ENCODE measurements at places on chromosomes 7 and 10. TPM values are rescaled to one million over a fixed set of nuclear protein-coding genes. Genes with fewer than 3 reads are reported as not detected.

- H3K4me1 ChIP-seq: peaks cover 5% of the 10 kb centered on the region
- peak; percentile 32 for DNase-seq
These were observed 86.7 kb downstream of the MDFIC start for GRCh38 chr7:115008465-115009114.

DNA sequence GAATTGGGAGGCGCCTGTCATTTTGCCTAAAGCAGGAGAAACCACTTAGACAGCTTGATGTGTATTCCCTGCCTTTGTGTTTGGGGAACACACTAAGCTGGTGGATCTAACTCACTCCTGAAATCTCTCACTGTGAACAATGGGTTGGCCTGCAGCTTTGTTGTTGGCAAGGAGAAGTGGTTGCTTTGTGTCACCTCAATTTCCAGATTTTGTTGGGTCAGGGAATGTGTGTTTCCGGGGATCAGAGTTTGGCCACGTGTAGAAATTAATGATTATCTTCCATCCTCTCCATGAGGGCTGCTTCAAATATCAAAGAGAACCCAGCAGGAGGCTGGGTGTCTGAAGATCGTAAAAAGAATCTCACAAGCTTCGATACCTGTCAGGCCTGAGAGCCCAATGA is 27.8 kb downstream of the A1CF start:
- no peak for DNase-seq
- no peaks in the 10 kb centered on the region for H3K27me3 ChIP-seq
- no peaks in the 10 kb centered on the region for H3K36me3 ChIP-seq
- no peaks in the 10 kb centered on the region for H3K4me1 ChIP-seq
- H3K4me3 ChIP-seq: no peak overlapping the region

DNA sequence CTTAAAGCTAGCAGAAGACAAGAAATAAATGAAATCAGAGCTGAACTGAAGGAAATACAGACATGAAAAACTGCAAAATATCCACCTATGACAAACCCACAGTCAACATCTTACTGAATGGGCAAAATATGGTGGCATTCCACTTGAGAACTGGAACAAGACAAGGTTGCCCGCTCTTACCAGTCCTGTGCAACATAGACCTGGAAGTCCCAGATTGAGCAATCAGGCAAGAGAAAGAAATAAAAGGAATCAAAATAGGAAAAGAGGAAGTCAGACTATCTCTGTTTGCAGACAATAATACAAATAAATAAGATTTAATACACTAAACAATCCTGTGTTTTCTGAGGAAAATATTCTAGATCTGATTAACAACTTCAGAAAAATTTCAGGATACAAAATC is 570.5 kb upstream of the SEMA3D start:
- no peaks in the 10 kb centered on the region for H3K4me1 ChIP-seq
- no peak overlapping the region for H3K27ac ChIP-seq
- H3K4me3 ChIP-seq: no peak overlapping the region
- no peaks in the 10 kb centered on the region for H3K36me3 ChIP-seq

- H3K36me3 ChIP-seq: no peaks in the 10 kb centered on the region
- H3K27ac ChIP-seq: no peak overlapping the region
- no peaks in the 10 kb centered on the region for H3K4me1 ChIP-seq
- no peaks in the 10 kb centered on the region for H3K27me3 ChIP-seq
- DNase-seq: peak; percentile 66
- H3K4me3 ChIP-seq: no peak overlapping the region
These were observed 4.1 kb upstream of the C10orf120 start for GRCh38 chr10:122703483-122704448.

DNA sequence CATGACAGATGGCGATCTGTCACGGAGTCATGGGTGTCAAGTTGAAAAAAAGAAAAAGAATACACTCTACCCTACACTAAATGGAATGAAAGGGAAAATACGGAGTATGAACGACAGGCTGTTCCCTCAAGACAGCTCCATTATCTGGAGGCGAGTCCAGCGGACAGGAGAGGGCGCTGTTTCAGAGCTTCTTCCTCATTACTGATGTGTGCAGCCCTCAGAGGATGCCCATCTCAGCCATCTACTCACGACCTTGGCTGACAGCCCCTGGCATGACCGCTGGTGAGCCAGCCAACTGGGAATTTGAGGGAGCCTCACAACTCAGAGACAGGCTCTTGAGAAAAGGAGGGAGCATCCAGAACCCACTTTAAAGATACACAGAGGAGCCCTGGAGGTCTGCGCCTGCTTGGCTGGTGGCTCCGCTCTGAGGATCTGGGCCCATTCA is 49.6 kb upstream of the SMNDC1 start:
- no peaks in the 10 kb centered on the region for H3K27me3 ChIP-seq
- H3K4me3 ChIP-seq: no peak overlapping the region
- H3K36me3 ChIP-seq: no peaks in the 10 kb centered on the region
- H3K27ac ChIP-seq: no peak overlapping the region
- DNase-seq: peak; percentile 83
- H3K4me1 ChIP-seq: no peaks in the 10 kb centered on the region

- H3K36me3 ChIP-seq: no peaks in the 10 kb centered on the region
- no peaks in the 10 kb centered on the region for H3K4me1 ChIP-seq
- no peak overlapping the region for H3K4me3 ChIP-seq
These were observed 218.2 kb upstream of the KMT2E start for GRCh38 chr7:104795616-104796398.

DNA sequence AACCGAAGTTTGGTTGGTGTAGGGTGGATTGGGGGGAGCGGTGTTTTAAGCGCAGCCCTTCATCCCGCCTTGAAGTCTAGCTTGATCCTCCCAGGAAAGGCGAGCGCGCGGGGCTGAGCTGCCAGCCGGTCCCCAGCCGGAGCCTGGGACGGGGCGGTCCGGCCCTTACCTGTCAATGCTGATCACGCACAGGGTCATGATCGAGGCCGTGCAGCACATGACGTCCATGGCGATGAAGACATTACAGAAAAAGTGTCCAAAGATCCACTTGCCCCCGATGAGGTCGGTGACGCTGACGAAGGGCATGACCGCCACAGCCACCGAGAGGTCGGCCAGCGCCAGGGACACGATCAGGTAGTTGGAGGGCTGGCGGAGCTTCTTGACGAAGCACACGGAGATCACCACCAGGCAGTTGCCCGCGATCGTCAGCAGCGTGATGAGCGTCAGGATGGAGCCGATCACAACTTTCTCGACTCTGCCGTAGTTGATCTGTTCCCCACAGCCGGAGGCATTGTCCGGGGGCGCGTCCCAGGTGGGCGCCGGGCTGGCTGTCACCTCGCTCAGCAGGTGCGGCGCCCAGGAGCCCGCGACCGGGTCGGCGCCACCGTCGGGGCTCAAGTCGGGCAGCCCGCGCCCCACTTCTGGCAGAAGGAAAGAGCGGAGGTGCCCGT is 740 bp downstream of the HTR7 start:
- no peaks in the 10 kb centered on the region for H3K36me3 ChIP-seq
- H3K27ac ChIP-seq: no peak overlapping the region

GRCh38 chr7:155166108-155166507 is 96.0 kb downstream of the HTR5A start:
- no peak overlapping the region for H3K4me3 ChIP-seq
- peak overlapping the region; percentile 40 for H3K27ac ChIP-seq

DNA sequence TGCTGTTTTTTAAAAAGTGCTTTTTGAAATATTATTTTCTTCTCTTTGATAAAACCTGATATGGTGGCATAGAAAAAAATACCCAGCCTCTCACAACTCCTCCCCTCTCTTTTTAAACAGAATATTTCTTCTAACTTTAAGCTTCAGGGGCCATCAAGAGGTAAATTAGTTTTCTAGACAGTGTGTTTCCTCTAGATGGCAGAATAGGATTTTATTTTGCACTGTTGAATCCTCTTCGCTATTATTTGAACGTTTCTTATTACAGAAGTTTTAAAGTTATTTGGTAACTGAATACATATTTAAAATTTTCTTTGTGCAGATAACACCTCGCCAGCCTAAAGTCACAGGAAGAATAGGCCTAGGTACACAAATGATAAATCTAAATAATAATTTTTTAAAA is 30.3 kb downstream of the ARL5B start:
- H3K27me3 ChIP-seq: no peaks in the 10 kb centered on the region
- no peak overlapping the region for H3K4me3 ChIP-seq
- no peaks in the 10 kb centered on the region for H3K4me1 ChIP-seq
- DNase-seq: no peak
- no peak overlapping the region for H3K27ac ChIP-seq

- no peak overlapping the region for H3K4me3 ChIP-seq
- H3K27ac ChIP-seq: no peak overlapping the region
- H3K4me1 ChIP-seq: no peaks in the 10 kb centered on the region
These were observed 52.4 kb upstream of the LRRC17 start for GRCh38 chr7:102860351-102860811.

- H3K27ac ChIP-seq: no peak overlapping the region
- DNase-seq: no peak
- H3K4me3 ChIP-seq: no peak overlapping the region
- no peaks in the 10 kb centered on the region for H3K27me3 ChIP-seq
These were observed 928.3 kb downstream of the CNTNAP2 start for GRCh38 chr7:147044941-147045340.

DNA sequence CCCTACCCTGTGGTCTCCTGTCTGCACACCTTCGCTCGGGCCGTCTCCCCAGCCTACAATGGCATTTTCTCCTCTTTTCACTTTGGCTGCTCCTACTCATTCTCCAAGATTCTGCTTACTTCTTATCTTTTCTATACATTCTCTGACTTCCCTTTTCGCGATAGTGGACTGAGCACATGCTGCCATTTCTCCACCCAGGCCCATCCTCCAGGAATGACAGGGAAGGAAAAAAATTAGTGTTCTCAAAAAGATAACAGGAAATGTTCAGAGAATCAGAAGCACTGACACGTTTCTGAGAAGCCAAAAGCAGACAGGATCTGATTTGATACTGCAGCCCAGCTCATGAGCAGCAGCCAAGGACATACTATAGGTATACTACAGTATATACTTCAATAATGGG is 6.4 kb upstream of the ANXA11 start:
- H3K4me1 ChIP-seq: no peaks in the 10 kb centered on the region
- H3K36me3 ChIP-seq: no peaks in the 10 kb centered on the region
- H3K4me3 ChIP-seq: no peak overlapping the region

GRCh38 chr10:120818301-120818700 is 32.9 kb upstream of the WDR11 start:
- H3K36me3 ChIP-seq: no peaks in the 10 kb centered on the region
- H3K27me3 ChIP-seq: no peaks in the 10 kb centered on the region
- H3K4me1 ChIP-seq: no peaks in the 10 kb centered on the region
- no peak overlapping the region for H3K4me3 ChIP-seq
- no peak for DNase-seq

DNA sequence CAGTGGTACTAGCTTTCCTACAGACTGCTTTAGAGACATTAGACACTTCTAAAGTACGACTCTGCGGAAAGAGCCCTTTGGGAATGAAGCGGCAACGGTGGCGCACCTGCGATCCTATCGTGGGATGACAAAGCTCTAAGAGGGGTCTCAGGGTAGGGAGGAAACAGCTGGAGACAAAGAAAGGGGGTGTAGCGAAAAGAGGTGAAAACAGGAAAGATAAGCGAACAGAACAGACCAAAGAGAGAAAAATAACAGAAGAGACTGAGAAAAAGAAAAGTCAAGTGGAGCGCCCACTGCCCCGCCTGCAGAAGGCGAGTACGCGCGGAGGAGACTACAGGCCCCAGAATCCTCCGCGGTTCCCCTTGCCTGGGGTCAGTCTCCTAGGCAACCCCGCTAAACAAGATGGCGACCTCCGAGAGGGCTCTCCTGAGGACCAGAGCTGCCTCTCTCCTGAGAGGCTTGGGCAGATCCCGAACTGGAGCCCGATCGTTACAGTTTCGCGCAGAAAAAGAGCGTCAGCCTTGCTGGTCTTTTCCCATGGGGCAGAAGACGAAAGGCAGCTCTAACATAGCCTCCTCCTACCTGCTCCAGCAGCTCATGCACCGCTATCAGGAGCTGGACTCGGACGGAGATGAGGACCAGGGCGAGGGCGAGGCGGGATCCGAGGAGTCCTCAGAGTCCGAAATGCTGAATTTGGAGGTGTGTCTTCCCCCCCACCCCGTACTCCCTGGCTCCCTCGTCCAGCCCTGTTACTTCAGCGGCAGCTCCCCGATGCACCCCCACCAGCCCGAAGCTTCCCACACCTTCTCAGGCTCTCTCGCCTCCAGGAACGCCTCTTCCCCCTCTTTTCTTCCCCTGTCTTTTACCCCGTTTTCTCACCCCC is at the start of gene LRGUK:
LRGUK (plus strand) TSS at position 375 of the 883 bp plus-strand sequence; CDS start at position 403, 28 bp downstream.
- H3K4me3 ChIP-seq: peak within 1 kb of the TSS; percentile 76
- no peak within 1 kb of the TSS for H3K27ac ChIP-seq
- H3K36me3 ChIP-seq: no peaks in the 10 kb centered on the region
- H3K4me1 ChIP-seq: peaks cover 5% of the 10 kb centered on the region
- peak; percentile 87 for DNase-seq

DNA sequence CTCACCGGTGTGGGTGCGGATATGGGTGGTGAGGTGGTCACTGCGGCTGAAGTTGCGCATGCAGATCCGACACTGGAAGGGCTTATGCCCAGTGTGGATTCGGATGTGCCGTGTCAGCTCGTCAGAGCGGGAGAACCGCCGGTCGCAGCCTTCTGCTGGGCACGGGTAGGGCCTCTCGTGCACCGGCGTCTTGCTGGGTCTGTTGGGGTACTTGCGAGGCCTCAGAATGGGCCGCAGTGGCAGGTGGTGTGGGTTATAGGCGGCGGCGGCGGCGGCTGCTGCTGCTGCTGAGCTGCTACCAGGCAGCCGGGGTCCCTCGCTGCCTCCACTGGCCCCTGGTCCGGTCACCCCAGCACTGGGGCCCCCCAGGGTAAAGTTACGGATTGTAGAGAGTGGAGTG is 2.7 kb downstream of the EGR2 start:
- H3K27me3 ChIP-seq: peaks cover 21% of the 10 kb centered on the region
- H3K27ac ChIP-seq: no peak overlapping the region
- no peaks in the 10 kb centered on the region for H3K36me3 ChIP-seq
- peaks cover 16% of the 10 kb centered on the region for H3K4me1 ChIP-seq
- no peak overlapping the region for H3K4me3 ChIP-seq

DNA sequence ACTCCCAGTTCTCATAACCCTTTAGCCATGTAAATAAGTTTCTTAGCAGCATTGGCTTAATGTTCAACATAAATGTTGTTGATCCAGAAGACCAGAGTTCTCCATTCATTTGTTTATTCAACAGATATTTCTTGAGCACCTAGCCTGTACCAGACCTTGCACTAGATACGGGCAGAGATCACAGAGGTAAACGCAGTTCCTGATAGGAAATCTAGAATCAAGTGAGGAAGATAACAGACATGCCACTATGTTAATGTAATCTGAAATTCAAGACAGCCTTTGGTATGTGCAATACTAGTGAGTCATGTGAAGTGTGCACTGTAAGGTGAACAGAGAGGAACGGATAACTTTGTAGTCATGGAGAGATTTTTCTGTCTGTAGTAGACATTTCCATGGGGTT is 3.0 kb downstream of the BUB3 start:
- H3K27ac ChIP-seq: no peak overlapping the region
- DNase-seq: no peak
- no peaks in the 10 kb centered on the region for H3K4me1 ChIP-seq
- H3K4me3 ChIP-seq: no peak overlapping the region
- no peaks in the 10 kb centered on the region for H3K36me3 ChIP-seq

The CCM2 gene
- 38.0 TPM for total RNA-seq

The FAM25G gene
- total RNA-seq: not detected

The TSC22D4 gene
- 56.3 TPM for total RNA-seq

The GIMAP2 gene
- total RNA-seq: 6.5 TPM

The BRAT1 gene
- 19.3 TPM for total RNA-seq

The KIAA1549 gene
- 2.9 TPM for total RNA-seq

The KDM7A gene
- total RNA-seq: 14.7 TPM
